Vagina (tissue), 2 donors: ENCODE measurements at places on chromosomes 16 and 17.

- DNase-seq: no peak
Observed at GRCh38 chr17:41907633-41908539, 10.9 kb downstream of the ACLY start.

DNA sequence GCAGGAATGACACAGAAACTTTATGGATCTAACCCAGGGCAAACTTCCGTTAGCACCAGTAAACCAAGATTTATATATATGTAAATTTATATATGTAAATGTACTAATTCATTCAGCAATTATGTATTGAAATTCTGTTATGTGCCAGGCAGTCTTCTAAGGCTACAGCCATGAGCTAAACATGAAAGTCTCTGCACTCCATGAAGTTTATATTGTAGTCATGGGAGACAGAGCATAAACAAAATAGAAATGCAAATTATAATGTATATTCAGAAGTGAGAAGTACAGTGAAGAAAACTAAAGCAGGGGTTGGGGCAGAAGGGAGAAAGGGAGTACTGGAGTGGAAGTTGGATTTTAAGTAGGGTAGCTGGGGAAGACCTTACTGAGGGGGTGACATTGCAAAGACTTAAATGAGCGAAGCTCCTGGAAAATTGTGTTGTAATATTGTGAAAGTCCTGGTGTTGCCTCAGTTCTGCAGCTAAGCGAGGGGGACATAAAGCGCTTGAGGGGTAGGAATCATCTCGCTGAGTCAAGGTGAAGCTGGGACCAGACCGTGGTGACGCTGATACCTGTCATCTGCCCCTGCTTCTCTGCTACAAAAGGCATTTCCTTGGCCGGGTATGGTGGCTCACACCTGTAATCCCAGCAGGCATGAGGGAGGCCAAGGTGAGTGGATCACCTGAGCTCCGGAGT, 64.8 kb downstream of the YPEL2 start:
- no peak for DNase-seq

DNA sequence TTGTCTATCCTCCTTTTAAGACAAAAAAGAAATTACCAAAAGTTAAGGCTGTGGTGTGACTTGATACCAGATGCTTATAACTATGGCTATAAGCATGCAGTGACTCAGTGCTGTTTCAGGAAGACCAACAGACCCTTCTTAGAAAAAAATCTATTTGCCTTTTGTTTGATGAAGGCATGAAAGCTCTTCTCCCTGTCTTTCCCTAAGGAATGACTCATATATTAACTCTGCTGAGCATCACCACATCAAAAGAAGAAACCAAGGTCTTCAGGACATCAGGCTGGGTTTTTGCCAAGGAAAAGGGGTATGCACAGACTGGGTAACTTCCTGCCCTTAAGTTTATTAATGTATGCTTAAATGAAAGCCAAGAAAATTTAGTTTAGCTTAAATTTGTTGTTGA, 47.1 kb downstream of the VMP1 start:
- no peak for DNase-seq

DNA sequence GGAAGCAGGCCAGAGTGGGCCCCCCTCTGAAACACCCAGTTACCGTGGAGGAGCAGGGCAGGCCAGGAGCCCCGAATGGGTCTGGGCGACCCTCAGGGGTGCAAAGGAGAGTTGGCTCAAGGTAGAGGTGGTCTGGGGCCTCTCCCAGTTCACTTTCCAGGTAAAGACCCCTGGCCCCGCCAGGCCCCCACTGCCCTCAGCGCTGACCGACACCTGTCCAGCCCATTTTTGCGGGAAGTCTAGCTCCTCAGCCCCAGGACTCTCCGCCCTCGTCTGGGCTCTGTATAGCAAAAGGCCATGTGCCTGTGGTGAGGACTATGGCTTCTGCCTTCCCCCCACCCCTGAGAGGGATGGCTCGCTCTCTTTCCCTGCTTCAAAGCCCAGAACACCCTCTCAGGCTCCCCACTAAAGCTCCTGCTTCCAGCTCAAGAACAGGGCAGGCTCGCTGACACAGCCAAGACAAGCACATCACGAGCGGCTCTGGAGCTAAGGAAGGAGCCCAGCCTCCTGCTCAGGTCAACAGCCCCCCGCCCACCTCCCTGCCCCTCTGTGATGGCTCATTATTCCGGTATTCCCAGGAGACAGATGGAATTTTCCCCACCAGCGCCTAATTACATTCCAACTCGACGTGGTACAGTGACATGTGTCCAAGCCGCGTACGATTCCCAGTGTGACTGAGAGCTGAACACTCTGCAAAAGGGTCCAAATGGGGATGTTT, 59.4 kb downstream of the RTN4RL1 start:
- no peak for DNase-seq

- no peak for DNase-seq
Observed at GRCh38 chr16:85978291-85978775, 79.4 kb downstream of the IRF8 start.

GRCh38 chr17:46925185-46925868, 2.4 kb downstream of the GOSR2 start:
- no peak for DNase-seq

DNA sequence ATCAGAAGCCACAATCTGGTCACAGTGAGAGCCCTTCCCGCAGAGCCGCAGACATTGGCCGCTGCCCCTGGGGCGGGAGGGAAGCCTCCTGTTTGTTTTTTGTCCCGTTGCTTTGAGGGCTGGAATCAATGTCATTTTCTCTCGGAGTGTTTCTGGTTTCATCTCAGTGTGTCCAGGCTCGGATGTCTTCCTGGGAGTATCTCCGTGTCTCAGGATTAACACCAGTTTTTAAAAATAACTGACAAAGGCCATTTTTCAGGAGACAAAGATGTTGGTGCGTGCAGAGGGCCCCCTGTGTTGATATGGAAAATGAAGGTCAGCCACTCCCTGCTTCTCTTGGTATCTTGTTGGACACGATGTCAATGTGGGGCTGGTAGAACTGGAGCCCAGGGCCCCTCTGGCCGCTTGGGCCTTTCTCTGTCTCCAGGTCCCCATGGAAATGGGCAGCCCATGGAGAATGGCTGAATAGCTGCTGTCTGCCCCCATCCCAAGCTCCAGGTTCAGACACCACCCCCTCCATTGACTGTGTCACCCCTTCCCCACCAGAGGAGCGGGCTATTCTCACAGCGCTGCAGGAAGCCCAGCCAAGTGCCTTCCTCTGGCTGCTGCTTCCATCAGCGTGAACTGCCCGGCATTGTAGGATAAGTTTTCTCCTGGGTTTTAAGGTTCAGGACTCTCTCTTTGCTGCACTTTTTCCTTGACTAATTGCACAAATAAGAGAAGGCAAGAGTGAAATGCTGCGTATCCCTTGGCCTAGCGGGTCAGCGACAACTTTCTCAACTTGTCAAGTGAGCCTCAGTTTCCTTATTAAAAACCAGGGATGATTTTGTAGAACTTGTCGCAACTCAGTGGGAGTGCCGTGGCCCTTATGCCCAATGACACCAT, 72.2 kb upstream of the METTL9 start:
- no peak for DNase-seq

DNA sequence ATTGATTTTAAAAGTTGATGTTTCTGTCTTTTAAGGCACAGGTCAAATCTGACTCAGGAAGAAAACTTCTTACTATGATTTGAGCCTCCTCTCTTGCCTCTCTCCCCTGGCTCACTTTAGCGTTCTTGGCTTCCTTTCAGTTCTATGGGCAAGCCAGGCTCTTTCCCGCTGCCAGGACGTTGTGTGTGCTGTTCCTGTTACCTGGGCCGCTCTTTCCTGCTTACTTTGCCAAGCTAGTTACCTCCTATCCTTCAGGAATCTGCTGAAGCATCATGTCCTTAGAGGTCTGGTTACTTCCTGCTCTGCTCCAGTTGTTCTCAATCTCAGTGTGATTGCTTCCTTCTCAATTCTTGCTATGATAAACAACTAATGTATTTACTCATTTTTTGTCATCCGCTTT, 1108.5 kb upstream of the EEF2KMT start:
- no peak for DNase-seq

DNA sequence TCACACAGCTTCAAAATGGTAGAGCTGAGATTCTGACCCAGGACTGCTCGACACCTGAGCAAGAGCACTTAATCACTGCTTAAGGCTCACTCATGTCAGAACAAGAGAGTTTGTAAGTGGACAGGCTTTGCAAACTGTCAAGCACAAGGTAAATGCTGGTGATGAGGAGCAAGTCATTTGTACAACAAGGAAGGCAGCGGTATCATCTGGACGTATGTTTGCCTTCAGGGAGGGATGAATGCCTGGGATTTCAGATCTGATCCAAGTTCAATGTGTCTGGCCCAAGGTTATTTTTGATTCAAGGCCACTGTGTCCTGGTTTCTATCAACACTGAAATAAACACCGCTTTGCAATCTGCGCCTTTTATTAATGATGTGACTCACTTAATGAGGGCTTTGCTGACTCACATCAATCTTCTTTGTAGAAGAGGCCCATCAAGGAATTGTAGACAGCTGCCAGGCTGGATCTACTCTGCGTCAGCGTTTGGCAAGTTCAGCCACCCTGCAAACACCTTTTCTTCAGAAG, 174.4 kb upstream of the HS3ST3A1 start:
- no peak for DNase-seq

- no peak for DNase-seq
Observed at GRCh38 chr17:73022694-73023093, 69.8 kb downstream of the SLC39A11 start.

DNA sequence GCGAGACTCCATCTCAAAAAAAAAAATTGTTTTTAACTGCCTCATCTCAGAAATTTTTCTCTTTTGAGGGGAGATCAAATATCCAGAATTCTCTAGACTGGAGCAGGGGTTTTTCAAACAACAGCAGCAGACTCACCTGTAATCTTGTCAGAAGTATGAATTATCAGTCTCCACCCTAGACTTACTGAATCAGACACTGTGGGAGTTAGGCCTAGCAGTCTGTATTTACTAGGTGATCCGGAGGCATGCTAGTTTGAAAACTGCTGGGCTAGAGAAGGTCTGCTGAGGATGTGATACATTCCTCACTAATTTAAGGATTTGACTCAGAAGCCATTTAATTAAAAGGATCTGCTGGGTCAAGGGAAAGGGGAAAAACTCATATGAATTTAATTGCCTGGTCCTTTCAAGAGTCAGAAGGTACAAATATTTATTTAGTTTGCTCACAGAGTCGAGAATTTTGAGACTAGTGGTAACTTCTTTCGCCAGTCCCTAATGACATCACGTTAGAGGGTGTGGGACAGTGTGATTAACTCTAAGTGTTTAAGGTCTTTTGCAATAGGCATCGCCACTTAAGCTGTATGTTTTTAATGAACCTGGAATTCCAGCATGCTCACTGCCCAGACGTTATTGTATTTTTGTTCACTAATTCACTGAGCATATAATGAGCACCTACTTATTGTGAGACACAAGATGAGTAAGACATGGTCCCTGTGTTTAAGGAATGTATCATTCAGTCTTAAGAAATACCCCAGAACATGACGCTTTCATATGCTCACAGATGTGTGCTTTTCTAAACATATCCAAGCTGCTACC, 14.2 kb downstream of the ATP6V0A1 start:
- DNase-seq: no peak

GRCh38 chr16:66490774-66491715, 58.9 kb downstream of the TK2 start:
- no peak for DNase-seq

- no peak for DNase-seq
Observed at GRCh38 chr17:28514561-28515002, 8.4 kb downstream of the FOXN1 start.

- DNase-seq: no peak
Observed at GRCh38 chr17:45857977-45858708, 13.5 kb downstream of the SPPL2C start.
